Activated T-cell treated with anti-CD3 and anti-CD28 coated beads, Interleukin-2, amount 50 U/mL, for 4 hours (primary cell): ENCODE measurements at places on chromosomes 4 and X. TPM values are rescaled to one million over a fixed set of nuclear protein-coding genes. Genes with fewer than 3 reads are reported as not detected.
A peak's percentile ranks its signal among the peaks of the same experiment; 100 is the strongest.

DNA sequence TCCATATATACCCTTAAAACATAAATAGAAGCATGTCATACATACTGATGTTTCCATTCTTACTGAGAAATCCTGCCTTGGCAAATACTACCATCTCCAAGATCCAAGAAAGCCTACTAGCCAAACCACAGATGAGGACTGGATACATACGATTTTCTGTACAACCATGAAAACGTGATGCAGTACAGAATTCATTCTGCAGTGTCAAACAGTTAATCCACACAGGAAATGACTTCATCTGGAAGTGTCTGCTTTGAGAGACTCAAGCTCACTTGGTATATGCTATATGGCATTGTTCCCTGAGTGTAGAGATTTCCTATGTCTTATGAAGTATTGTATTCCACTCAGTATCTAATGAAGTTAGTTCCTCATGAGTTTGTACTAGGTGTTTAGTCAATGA is 94.3 kb downstream of the CT47B1 start:
- DNase-seq, result no peak

- DNase-seq, result no peak
Measured at GRCh38 chr4:124060261-124060918, 652.1 kb downstream of the ANKRD50 start.

DNA sequence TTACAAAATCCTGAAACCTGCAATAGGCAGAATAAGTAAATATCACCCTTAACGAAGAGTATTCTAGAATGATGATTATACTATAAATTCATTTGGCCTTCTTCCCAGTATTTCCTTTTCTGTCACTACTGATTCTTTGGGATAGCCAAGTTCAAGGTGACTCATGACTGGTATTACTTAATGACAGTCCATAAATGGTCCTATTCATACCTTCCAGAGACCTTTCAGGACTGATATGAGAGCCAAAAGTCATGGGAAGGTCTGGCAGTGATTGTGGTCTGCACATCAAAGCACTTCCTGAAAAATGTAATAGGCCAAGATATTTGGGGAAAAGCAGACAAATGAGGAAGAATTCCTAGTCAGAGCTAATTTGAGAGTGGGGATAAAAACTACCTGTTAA is 239.6 kb upstream of the FAM47A start:
- DNase-seq, result no peak

- DNase-seq, result no peak
Measured at GRCh38 chrX:49876750-49877149, 2.5 kb upstream of the USP27X start.

DCAF4L1 gene
- 0.38 TPM for total RNA-seq

GRCh38 chr4:117479673-117480072 is 394.3 kb upstream of the TRAM1L1 start:
- no peak for DNase-seq

DNA sequence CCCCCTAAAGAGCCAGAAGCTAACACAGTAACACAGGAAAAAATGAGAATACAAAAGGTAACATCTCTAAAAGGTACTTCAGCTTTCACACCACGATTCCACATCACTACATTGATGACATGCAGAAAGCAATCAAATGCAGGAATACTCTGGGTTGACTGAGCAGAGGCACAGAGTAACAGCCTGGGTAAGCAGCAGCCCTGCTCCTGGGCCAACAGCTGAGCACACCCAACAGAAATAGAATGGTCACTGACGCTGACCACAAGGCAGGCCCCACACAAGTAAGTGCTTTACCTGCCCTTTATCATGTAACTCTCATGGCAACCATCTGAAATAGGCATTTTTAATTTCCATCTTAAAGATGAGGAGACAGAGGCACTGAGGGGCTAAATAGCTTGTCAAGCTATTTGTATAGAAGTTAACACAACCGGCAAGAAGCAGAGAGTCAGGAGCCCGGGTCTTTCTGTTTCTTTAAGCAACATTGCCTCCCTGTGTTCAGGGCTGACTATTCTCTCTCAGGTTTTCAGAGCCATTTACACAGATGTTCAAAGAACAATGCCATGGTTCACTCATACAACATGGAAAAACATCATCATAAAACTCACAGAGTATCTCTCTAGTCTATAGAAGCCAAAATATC is 168.9 kb downstream of the ZNF674 start:
- DNase-seq, result peak; percentile 6

FBXL5 gene
- total RNA-seq, result 22.7 TPM

GRCh38 chr4:2638730-2639129 is 102.3 kb downstream of the FAM193A start:
- no peak for DNase-seq

DNA sequence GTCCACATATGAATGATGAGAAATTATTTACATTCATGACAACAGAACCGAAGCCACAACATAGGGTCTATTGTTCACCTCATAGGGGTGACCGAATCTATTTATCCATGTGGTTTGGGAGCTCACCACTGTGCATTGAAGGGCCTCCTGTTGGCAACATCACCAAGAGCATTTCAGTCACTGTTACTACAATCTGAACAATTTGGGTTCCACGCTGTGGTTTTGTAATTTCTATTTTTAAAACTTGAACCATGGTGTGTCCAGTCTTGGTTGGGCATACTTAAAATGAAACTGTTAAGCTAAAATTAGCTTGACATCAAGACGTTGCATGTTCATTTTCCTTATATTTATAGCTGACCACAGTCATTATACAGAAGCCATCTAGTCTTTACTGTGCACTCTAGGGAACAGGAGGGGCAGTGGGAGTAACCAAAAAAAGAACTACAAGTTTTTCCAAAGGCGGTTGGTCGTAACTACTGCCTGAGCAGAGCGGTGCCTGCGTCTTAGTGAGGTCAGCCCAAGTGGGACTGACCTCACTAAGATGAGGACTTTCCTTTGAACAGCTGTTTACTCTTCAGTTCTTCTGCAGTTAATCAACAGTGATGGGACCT is 192.1 kb downstream of the SPRY1 start:
- DNase-seq, result no peak

DNA sequence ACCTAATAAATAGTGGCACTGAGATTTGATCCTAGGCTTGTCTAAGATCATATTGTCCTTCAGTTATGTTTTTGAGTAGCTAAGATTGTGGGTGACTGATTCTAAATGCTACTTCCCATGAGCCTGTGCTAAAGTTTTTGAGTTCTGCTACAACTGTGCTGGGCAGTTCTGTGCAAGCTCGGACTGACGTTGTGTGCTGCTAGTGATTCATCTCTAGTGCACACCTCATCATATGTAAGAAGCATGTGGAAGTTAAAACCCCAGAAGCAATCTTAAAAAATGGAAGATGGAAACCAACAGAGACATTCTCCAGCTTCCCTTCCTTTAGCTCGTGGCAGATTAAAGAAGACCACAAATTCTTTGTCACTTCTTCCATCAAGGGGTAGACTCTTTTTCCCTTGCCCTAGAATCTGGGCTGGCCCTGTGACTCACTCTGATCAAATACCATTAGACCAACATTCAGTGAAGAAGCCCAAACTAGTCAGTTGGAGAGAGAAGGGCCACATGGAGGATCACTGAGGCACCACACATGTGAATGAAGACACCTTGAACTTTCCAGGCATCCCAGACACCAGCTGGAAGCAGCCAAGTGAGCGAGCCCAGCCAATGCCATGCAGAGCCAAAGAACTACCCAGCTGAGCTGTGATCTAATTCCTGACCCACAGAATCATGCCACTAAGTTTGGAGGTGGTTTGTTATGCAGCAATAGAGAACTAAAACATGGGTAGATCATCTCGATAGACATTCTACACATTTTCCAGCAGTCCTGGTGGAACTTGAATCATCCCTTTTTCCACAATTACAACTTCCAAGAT is 16.8 kb downstream of the ARHGAP6 start:
- DNase-seq, result no peak

- no peak for DNase-seq
Measured at GRCh38 chrX:102959471-102959870, 22.4 kb downstream of the RAB40AL start.

PSAPL1 gene
- not detected for total RNA-seq

DNA sequence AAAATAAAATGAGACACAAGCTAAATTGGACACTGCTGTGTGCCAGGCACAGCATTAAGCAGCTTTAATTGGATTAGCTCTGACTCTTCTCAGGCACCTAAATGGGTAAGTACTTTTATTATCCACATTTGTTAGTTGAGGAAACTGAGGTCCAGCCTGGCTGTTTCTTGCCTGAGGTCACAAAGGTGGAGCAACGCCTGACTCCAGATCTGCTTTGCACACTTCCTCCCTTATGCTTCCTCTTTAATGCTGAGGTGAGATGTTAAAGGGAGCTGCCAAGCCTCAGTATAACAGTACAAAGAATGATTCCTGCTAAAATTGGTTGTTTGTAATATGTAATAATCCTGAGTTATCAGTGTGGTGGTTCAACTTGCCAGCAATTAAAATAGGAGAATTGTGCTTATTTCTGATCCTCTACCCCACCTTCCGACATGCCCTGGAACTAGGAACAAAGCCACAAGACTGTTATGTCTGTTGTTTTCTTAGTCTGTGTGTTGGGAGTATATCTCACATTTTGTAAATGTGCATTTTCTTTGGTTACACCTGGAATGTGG is 74.4 kb downstream of the AFF1 start:
- no peak for DNase-seq

DNA sequence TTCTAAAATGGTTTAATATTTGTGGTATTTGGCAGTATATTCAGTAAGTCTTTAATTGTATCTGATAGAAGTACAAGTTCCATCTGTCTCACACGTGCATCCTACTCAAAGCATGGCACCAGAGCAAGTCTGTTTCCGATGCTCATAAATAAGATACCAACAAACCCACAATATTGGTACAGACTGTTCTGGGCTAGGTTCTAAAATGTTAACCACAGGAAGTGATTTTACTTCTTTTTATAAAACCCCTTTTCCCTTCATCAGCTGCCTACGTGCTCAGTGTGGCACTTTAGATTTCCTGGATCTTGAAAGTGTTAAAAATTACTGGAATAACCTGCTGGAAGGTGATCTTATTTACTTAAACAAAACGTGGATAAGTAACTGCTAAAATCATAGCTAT is 165.1 kb downstream of the CFAP299 start:
- DNase-seq, result no peak

DNA sequence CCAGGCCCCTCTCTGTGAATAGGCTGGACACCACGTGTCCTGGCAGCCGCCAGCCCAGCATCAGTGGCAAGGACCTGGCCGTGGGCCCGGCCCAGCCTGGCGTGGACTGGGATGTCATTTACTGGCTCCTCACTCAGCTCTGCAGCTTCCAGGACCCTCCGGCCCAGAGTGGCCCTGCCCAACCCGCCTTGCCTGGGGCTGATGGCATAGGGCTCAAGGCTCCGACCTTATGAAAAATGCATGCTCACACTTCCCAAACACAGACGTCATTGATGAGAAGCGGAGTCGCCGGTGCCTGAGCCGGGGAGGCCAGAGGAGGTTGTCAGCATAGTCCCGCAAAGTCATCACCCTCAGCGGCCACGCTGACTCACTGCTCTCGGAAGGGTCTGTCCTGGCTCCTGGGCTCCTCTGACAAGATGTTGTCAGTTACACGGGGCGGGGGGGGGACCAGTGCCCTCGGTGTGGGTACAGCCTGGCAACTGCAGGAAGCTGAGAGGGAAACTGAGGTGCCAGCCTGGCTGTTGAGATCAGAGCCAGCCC is 14.3 kb downstream of the CFAP99 start:
- DNase-seq, result no peak

- no peak for DNase-seq
Measured at GRCh38 chrX:56554870-56555269, 8.6 kb upstream of the UBQLN2 start.

TSR2 gene
- total RNA-seq, result 64.7 TPM

SPRY1 gene
- 48.4 TPM for total RNA-seq

- no peak for DNase-seq
Measured at GRCh38 chrX:68822641-68823410, 6.0 kb upstream of the EFNB1 start.

GRCh38 chr4:142752202-142752786 is 93.8 kb downstream of the INPP4B start:
- no peak for DNase-seq

VCX3A gene
- not detected for total RNA-seq

ENAM gene
- not detected for total RNA-seq

DNA sequence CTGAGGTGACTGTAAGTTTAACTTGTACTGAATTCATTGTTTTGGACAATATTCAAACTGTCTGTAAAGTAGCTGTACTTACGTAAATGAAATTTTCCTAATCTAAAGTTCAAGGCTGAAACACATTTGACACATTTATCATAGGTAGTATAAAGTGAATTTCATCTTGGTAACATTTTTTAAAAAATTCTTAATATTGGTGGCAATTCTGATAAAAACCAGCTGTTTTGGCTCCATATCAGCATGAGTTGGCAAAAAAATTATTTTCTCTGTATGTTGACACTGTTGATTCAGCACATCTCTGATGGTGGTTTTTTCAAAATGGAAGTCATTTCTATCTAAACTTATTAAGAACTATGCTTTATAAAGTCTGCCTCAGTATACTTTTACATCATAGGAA is 30.9 kb downstream of the CXorf58 start:
- no peak for DNase-seq

GRCh38 chrX:134669378-134670098 is 11.3 kb upstream of the PLAC1 start:
- DNase-seq, result no peak

GRCh38 chr4:15536552-15537499 is 67.1 kb downstream of the CC2D2A start:
- no peak for DNase-seq

MEPE gene
- not detected for total RNA-seq

GRCh38 chrX:70973221-70973620 is 42.3 kb upstream of the SLC7A3 start:
- no peak for DNase-seq

GRCh38 chrX:12978205-12979025 is 3.5 kb downstream of the TMSB4X start:
- peak; percentile 66 for DNase-seq

DNA sequence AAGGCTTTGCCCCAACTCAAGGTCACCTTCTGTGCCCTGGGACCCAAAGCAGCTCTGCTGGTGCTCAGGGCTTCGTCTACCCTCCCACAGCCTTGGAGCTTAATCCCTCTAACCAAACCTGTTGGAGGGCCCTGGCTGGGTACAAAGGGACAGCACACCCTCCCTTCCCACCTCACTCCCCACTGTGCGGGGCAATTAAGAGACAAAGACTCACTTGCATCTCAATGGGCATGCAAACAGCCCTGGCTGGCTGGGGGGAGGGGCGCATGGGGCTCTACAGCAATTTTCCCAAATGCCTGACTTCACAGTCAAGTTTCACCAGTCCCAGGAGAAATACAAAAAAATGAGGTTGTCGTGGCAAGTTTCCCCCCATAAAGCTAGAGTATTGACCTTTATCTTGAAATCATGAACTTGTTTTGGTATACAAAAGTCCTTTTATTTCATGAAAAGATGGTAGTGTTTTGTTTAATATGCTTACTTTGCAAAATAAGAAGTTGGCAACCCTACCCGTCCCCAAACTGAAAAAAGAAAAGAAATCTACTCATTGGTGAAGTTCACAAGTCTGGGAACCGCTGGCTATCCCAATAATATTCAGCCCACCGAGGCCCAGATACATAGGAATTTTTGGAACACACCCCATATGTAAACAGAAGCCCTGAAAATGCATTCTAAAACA is 4.1 kb upstream of the CD99L2 start:
- no peak for DNase-seq

SHROOM4 gene
- total RNA-seq, result not detected

GPR50 gene
- total RNA-seq, result not detected

GYPA gene
- total RNA-seq, result not detected
